ENCODE measurements at places on chromosomes 2 and 18.

DNA sequence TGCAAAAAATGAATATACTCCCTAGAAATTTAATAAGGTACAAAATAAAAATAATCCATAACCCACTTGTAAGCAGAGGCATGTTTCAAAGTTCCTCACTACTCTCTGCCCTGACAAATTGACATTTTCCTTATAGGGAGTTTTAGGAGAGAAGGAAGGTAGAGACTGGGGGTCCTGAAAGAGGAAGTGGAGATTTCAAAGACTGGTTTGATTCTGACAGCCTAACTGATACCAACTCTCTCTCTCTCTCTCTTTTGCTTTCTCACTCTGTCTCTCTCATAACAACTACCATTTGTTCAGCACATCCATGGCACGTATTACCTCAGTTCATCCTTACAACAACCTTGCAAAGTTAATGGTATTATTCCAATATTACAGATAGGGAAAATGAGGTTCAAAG is 18.6 kb downstream of the FZD7 start:
- DNase-seq = no peak

- no peak for DNase-seq
Measured at GRCh38 chr2:98508709-98509066, 64.0 kb downstream of the INPP4A start.

GRCh38 chr2:60882971-60883753 is 1.8 kb downstream of the REL start:
- DNase-seq = no peak

GRCh38 chr2:233436191-233436581 is 81.9 kb downstream of the DGKD start:
- DNase-seq = no peak

DNA sequence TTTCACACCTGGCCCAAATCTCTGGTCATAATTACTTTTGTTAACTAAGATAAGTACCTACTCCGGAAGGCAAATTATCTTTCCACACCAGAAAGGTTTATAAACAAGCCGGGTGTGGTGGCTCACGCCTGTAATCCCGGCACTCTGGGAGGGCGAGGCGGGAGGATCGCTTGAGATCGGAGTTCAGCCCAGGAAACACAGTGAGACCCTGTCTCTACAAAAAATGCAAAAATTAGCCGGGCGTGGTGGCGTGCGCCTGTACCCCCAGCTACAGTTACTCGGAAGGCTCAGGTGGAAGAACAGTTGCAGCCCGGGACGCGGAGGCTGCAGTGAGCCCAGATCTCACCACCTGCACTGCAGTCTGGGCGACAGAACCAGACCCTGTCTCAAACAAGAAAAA is 2.1 kb downstream of the PUM2 start:
- no peak for DNase-seq

GRCh38 chr2:56934866-56935265 is 751.1 kb downstream of the CCDC85A start:
- DNase-seq = no peak

Measured in T follicular helper cell (primary cell).